Anterior cingulate cortex (tissue), 58 donors: ENCODE measurements at places on chromosomes 7 and 10.

DNA sequence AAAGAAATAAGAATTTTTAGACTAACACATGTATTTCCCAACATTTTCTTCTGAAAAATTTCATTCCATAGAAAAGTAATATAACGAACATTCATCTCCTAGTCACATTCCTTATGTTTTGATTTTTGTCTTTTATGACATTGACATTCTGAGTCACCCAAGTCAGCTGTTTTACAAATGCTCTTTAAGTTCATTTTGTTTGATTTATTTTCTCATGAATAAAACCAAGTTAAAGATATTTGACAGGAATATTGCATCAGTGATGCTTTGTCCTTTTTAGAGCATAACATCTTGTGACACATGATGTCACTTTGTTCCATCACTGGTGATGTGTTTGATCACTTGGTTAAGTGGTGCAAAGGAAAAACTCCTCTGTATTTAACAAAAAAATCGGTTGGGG lies 48.4 kb downstream of the HGF start:
- DNase-seq, result no peak

DNA sequence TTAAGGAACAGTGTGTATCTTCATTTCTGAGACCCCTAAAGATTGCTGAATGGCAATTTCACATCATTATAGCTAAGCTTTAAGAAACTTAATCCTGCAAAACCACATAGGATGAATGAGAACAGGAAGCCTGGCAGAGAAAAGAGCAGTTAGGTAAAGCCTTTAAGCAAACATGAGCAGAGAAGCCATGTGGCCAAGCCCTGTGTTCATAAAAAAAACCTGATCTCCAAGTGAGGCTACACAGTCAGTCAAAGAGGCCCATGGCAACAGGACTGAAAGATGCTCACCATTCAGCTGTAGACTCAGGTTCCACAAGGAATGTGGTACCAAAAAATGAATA lies 9.3 kb downstream of the LIPA start:
- DNase-seq, result no peak

DNA sequence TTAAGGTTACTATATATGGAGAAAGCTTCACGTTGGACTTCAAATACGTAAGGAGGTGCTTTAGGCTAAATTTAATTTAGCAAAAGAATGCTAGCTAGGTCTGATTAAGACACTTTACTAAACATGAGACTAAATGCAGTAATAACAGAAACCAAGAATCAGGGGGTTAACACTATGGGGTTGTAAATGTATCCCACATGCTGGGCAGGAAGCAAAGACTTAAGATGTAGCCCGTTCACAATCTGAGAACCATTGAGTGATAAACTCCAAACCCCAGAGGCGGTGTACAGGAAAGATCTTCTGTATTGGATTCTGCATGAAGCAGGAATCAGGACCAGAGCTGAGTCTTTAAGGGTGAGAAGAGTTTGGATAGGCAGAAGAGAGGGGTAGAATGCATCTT lies 60.4 kb downstream of the FZD1 start:
- no peak for DNase-seq

- DNase-seq, result no peak
Measured at GRCh38 chr10:126061526-126061925, 165.2 kb downstream of the FANK1 start.

DNA sequence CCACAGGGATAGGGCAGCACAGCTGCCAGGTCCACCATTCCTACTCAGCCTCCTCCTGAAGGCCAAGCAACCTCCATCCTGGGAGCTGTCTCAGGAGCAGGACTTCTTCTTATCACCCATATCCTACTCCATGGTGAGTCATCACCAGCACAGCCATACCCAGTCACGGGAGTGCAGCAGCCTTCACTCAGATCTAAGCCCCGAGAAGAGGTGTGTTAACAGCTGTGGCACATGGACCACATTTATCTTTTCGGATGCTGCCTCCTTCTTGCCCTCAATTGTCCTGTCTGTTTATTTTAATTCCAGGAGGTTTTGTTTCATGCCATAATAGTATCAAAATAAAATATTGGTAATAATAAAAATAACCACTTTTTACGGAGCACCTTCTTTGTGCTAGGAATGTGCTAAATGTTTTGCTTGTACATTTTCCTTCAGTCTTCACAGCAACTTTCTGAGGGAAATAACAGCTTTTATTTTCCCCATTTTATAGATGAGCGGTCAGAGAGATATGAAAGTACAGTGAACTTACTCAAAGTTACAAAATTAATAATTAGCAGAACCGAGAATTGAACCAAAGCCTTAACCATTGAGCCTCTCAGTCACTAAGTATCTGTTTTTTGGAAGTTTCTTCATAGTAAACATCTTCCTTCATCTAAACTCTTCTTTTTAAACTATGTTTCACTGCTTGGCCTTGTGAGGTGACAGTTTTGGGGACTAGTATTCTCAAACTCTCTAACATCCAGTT lies 2.5 kb upstream of the KEL start:
- DNase-seq, result no peak

DNA sequence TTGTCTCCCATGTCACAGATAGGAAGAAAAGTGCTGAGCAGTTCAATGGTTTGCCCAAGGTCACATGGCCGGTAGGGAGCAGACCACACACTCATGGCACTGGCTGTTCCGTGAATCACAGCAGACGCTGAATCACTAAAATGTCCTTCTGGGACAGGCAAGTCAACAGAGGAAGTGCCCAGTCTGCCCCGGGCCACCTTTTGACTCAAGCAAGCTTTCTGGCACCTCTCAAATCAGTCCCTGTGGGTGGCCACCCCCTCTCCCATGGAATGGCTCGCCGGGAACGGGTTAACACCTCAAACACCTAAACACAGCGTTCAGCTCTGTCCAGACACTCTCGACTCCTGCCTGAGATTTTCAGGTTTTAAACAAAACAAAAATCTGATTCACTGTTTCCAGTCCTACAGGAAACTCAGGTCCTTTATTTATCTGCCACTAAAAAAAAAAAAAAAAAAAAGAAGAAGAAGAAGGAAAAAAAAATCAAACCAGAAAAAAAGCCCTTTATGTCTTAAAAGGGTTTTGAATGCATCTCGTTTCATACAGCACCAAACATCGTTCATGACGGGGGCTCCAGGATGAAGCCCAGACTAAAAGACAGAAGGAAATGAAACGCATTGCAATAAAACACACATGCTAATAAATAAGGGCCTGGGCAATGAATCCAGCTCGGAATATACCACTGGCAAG lies 15.5 kb downstream of the CARD11 start:
- no peak for DNase-seq

DNA sequence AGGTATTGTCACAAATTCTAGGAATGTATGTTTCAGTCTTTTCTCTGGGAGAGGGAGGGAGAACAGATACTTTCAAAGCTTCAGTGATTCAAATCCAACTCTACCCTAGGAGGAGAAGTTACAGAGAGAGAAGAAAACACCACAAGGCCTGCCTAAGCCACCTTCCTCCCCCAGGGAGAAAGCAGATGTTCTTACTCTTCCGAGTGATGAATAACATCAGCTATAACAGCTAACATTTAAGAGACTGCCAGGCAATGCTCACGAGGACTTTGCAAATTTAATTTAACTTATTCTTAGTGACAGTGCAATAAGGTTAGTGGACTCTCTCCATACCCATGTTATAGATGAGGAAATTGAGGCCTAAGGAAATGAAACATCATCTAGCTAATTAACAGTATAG lies 36.8 kb downstream of the TAS2R41 start:
- no peak for DNase-seq

- DNase-seq, result no peak
Measured at GRCh38 chr10:13823709-13824405, 237.1 kb downstream of the PRPF18 start.

DNA sequence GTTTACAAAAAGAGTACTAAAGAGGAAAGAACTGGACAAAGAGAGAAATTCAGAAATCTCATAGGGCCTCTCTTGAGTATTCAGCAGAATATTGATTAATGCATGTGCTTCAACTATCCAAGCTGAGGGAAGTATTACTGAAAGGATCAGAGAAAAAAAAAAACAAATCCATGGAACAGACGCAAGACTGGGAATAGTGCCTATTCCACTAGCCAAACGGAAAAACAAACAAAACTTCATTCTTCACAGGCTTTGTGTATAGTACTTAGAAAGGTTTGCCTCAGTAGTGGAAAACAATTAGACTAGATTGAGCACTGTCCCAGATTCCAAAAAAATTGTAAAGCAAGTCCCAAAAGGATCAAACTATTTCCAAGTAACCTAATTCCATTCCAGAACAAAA lies 106.2 kb downstream of the TFEC start:
- DNase-seq, result no peak

DNA sequence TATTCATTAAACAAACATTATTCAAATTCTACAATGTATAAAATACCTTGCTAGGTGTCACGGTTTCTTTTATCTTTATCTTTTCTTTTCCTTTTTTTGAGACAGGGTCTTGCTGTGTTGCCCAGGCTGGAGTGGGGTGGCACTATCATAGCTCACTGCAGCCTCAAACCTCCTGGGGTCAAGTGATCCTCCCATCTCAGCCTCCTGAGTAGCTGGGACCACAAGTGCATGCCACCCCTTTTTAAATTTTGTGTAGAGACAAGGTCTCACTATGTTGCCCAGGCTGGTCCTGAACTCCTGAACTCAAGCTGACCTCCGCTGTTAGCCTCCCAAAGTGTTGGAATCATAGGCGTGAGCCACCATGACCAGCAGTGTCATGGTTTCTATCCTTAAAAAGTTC lies 17.9 kb upstream of the BLOC1S2 start:
- DNase-seq, result no peak

- DNase-seq, result no peak
Measured at GRCh38 chr10:77628906-77629730, 8.5 kb downstream of the KCNMA1 start.

DNA sequence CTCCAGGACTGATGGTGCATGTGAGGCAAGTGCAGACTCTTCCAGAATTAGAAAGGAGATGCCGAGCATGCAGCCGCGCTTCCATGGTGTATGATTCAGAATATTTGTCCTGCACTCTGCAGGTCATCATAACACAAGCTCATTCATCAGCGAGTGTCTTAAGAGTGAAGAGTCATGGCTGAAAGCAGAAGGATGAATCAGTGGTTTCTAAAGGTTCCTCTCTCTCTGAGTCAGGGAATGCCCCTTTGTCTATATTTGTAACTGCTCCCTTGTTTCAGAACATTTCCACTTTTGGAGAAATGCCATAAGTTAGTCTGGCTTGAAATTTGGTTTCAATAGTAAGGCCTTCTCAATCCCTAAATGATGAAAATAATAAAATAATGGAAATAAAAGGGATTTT lies 52.3 kb downstream of the HECW1 start:
- no peak for DNase-seq
